EH (cell line): ENCODE measurements at places on chromosomes 12 and 14.

GRCh38 chr12:113325916-113326315, 9.0 kb downstream of the SLC8B1 start:
- peak; percentile 81 for DNase-seq

DNA sequence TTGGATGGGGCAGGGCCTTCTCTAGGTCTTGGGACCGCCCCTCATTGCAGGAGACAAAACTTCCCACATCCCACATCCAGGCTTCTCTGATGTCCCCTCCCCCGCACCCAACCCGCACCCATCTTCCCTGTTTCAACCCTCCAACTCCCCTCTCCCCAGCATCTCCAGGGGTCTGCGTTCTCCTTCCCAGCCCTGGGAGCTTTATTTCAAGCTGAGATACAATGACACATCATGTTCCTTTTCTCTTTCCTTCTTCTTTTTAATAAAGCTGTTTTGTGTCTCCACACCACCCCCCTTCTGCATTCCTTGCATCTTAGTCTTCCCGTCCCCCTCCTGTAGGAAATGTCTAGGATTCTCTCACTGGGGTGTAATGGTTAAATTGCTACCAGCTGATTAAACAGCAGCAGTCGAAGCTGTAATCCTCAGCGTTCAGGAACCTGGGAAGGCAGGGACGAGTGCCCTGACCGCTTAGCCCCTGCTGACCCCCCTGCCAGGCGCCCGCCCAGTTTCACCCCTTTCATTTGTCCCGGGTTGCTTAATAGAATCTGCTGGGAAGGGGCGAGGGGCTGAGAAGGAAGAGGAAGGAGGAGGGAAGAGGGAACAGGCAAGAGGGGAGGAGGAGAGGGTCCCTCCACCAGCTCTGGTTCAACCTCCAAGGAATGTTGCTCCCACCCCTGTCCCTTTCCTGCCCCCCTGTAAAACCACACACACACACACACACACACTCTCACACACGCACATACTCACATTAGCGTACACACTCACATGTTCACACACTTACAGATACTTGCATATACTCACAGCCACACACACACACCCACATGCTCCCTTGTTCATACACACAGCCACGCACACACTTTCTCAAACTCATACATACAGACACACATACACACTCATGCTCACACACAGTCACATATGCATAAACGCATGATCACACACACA, 104.5 kb upstream of the MED13L start:
- peak; percentile 99 for DNase-seq

- DNase-seq = no peak
These were observed 113.0 kb downstream of the ZFP36L1 start for GRCh38 chr14:68679746-68680467.

GRCh38 chr12:110200124-110200417, 75.9 kb downstream of the IFT81 start:
- DNase-seq = peak; percentile 58
